ENCODE measurements at places on chromosomes 13 and 19. TPM values are rescaled to one million over a fixed set of nuclear protein-coding genes. Genes with fewer than 3 reads are reported as not detected.

Gene ZNF428
- 35.9 TPM for polyA plus RNA-seq

Gene FGF22
- 0.45 TPM for polyA plus RNA-seq

Gene VAV1
- polyA plus RNA-seq, result 1.4 TPM

Gene PIK3R2
- 4.3 TPM for polyA plus RNA-seq

Gene AMER2
- polyA plus RNA-seq, result 0.07 TPM

DNA sequence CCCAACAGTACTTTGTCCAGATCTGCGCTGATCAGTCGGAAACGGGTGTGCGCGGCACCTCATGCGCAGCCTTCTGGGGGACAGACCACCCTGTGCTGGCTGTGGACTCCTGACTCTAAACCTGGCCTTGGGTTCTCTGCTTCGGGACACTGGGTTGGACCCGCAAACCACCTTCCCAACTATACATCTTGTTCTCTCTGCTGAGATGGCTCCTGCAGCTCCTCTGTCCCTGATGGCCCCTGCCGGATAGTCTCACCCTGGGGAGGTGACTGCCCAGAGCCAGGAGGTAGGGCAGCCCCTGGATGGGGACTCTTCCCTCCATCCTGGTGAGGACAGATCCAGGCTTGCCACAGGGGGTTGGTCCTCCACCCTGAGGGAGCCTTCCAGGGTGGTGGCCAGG lies 23.3 kb downstream of the RFX1 start:
- DNase-seq, result no peak
- no peaks in the 10 kb centered on the region for H3K36me3 ChIP-seq
- no peak overlapping the region for H3K4me3 ChIP-seq
- no peaks in the 10 kb centered on the region for H3K4me1 ChIP-seq

GRCh38 chr19:15717809-15718208 lies 10.0 kb upstream of the OR10H2 start:
- H3K4me1 ChIP-seq, result no peaks in the 10 kb centered on the region
- no peaks in the 10 kb centered on the region for H3K36me3 ChIP-seq
- no peak overlapping the region for H3K27ac ChIP-seq

DNA sequence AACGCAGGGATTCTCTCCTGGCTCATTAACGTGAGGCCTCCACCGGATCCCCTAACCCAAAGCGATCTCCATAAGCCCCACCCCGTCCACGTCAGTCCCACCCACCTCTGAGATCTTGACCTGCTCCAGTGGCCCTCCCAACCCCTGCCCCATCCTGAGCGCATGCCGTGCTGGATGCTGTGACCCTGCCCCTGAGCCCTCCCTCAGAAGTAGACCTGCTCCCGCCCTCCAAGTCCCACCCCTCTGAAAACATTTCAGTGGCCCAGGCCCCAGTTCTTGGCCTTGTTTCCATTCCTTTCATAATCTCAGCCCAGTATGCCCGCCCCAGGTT lies 19.9 kb downstream of the LMTK3 start:
- H3K4me3 ChIP-seq, result no peak overlapping the region
- H3K27me3 ChIP-seq, result no peaks in the 10 kb centered on the region
- no peaks in the 10 kb centered on the region for H3K4me1 ChIP-seq
- no peak for DNase-seq
- no peaks in the 10 kb centered on the region for H3K36me3 ChIP-seq

DNA sequence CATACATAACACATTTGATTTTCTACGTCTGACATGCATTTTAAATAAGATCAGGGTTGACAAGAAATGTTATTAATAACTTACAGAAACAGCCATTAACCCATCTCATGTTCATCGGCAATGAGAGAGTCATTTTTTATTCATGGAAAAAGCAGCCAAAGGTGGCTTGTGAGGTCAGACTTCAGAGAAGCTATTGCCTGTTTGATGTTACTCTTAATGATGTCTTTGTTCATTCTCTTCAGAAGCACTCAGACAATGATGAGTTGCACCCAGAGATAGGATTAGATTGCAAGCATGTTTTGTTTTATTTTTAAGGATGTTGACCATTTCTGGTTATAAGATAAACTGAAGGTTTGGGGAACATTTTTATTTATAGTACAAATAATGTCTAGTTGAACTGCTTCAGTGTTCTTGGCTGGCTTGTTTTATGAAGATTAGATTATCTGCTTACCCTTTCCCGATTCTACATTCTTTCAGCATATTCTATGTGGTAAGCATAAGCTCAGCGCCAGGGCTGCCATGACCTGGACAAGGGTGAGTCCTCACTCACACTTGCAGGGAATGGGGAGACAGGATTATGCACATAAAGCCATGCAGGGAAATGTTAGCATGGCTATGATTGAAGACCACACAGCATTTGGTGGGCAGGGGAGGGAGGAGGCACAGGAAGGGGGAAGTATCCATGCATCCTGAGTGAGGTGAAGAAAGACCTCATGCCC lies 288.1 kb downstream of the MTUS2 start:
- H3K36me3 ChIP-seq, result no peaks in the 10 kb centered on the region
- H3K27me3 ChIP-seq, result no peaks in the 10 kb centered on the region
- no peak overlapping the region for H3K4me3 ChIP-seq

DNA sequence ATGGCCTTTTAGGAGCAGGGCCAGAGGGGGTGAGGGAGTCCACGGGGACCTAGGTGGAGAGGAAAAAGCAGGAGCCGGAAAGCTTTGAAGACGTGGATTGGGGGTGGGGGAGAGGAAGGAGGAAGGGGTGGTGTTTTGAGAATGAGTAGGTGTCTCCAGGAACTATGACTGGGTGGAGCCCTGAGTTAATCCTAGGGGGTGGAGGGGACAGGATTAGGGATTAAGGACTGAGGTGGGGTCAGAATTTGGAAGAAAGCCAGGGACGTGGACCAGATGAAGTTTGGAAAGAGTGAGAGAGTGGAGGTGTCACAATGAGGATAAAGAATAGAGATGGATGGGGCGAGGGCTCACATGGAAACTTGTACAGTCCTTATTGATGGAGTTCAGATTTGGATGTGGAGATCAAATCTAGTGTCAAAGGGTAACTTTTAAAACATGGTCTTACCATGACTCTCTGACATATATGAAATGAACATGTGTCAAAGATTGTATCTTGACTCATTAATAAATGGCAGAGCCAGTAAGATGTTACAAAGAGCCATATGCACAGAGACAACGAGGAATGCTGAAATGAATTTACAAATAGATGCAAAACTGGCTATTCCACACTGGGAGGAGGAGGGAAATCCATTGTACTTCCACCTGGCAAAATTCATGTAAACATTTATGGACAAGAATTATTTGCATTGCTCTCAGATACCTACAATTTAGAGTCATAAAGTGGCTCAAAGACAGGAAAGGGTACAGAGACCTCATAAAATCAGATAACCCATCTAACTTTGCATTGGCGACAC lies 1.7 kb upstream of the KLK13 start:
- DNase-seq, result no peak
- H3K27ac ChIP-seq, result no peak overlapping the region
- H3K4me3 ChIP-seq, result no peak overlapping the region
- no peaks in the 10 kb centered on the region for H3K27me3 ChIP-seq

DNA sequence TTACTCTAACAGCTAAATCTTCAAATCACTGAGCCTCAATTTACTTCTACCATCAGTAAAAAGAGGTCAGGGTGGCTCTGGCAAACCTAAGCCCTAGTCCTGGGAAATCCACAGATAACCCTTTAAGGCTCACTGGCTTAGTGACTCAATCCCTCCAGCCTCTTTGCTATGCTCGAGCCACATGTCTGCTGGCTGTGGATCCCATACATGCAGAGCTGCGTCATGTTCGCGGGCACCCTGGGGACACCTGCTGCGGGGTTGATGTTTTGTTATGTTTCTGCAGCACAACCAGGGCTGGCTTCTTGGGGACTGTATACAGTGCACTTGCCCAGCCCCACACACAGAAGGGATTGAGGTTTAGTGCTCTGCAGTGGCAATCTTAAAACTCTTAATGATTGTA lies 41.6 kb upstream of the C13orf42 start:
- H3K36me3 ChIP-seq, result no peaks in the 10 kb centered on the region
- no peak overlapping the region for H3K4me3 ChIP-seq
- no peak overlapping the region for H3K27ac ChIP-seq
- no peaks in the 10 kb centered on the region for H3K4me1 ChIP-seq
- DNase-seq, result no peak
- H3K27me3 ChIP-seq, result no peaks in the 10 kb centered on the region

DNA sequence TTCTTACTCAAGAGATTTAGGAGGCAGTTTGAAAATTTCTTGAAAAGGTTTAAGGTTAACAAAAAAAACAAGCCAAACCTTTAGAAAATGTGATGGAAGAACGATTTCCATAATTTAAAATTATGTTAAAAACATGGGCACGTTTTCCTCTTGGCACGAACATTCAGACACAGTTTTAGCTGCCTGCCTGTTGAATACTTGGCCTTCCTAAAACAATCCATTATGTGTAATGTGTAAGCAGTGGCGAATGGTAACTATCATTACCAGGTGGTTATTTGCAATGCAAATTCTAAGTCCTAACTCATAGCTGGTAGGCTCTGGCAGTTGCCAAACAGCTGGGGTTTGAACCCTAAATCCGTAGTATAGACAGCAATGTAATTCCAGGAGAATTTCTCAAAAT lies 1425.7 kb upstream of the SLC10A2 start:
- no peak for DNase-seq
- H3K36me3 ChIP-seq, result no peaks in the 10 kb centered on the region
- no peaks in the 10 kb centered on the region for H3K27me3 ChIP-seq
- no peaks in the 10 kb centered on the region for H3K4me1 ChIP-seq

DNA sequence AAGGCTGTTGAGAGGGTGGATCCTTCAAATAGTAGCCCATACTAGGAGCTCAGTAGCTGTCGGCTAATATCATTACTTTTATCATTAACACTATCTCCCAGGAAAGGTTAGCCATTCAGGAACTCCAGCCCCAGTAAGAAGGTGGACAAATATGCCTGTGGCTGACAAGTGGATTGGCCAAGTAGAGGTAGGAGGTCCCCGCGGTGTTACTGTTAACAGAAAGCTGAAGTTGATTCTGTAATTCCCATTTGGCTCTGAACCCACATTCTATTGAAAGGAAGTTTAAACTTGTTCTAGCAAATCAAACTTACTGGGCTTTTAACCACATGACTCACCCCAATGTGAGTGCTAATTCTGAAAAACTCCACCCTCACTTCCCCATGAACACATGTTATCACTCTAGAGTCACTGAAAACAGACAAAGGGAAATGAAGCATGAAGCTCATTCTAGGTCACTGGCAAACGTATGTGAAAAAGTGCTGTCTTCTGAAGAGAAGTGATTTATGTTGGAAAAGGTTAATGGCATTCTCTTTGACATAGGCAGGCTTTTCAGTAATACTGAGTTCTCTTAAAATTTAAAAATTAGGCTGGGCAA lies 273.5 kb downstream of the FGF14 start:
- H3K27ac ChIP-seq, result no peak overlapping the region
- no peak overlapping the region for H3K4me3 ChIP-seq
- H3K27me3 ChIP-seq, result no peaks in the 10 kb centered on the region
- DNase-seq, result no peak
- no peaks in the 10 kb centered on the region for H3K36me3 ChIP-seq

- no peaks in the 10 kb centered on the region for H3K36me3 ChIP-seq
- H3K27ac ChIP-seq, result no peak overlapping the region
- no peaks in the 10 kb centered on the region for H3K27me3 ChIP-seq
- DNase-seq, result no peak
- no peaks in the 10 kb centered on the region for H3K4me1 ChIP-seq
Measured at GRCh38 chr13:73596382-73596781, 537.6 kb downstream of the KLF5 start.

GRCh38 chr13:31093145-31093885 lies 68.4 kb downstream of the HSPH1 start:
- H3K36me3 ChIP-seq, result no peaks in the 10 kb centered on the region
- H3K27ac ChIP-seq, result no peak overlapping the region

- H3K27ac ChIP-seq, result peak overlapping the region; percentile 40
- H3K36me3 ChIP-seq, result no peaks in the 10 kb centered on the region
- no peaks in the 10 kb centered on the region for H3K27me3 ChIP-seq
- no peak for DNase-seq
Measured at GRCh38 chr13:114147803-114148520, 15.5 kb upstream of the RASA3 start.

GRCh38 chr19:1690699-1691307 lies 38.4 kb upstream of the TCF3 start:
- no peaks in the 10 kb centered on the region for H3K36me3 ChIP-seq
- DNase-seq, result peak; percentile 76
- H3K27ac ChIP-seq, result no peak overlapping the region
- no peaks in the 10 kb centered on the region for H3K4me1 ChIP-seq
- H3K27me3 ChIP-seq, result no peaks in the 10 kb centered on the region

- H3K36me3 ChIP-seq, result no peaks in the 10 kb centered on the region
- H3K4me3 ChIP-seq, result no peak overlapping the region
- H3K27ac ChIP-seq, result no peak overlapping the region
- DNase-seq, result no peak
- no peaks in the 10 kb centered on the region for H3K4me1 ChIP-seq
Measured at GRCh38 chr13:21228738-21229137, 52.3 kb downstream of the MRPL57 start.

DNA sequence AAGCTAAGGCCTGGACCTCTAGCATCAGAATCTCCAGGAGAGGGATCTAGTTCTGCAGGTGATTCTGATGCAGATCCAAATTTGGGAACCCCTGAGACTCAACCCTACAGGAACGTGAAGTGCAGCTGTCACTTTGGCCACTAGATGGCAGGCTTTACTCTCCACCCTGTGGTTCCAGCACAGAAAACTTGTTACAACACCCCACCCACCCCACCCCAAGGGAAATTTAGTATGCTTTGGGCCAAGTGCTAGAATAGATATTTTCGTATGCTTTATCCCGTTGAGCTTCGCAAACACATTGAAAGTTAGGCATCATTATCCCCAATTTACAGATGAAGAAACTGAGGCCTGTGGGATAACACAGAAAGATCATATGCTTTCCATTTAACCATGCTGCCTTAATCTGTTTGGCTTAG lies 232.0 kb downstream of the B3GLCT start:
- no peak overlapping the region for H3K27ac ChIP-seq
- H3K36me3 ChIP-seq, result no peaks in the 10 kb centered on the region
- H3K27me3 ChIP-seq, result peaks cover 10% of the 10 kb centered on the region
- no peak overlapping the region for H3K4me3 ChIP-seq

GRCh38 chr19:9883764-9884163 lies 48.6 kb downstream of the PIN1 start:
- DNase-seq, result no peak
- no peak overlapping the region for H3K27ac ChIP-seq
- no peaks in the 10 kb centered on the region for H3K36me3 ChIP-seq
- no peak overlapping the region for H3K4me3 ChIP-seq

GRCh38 chr19:5424192-5424973 lies 30.8 kb upstream of the ZNRF4 start:
- H3K4me3 ChIP-seq, result no peak overlapping the region
- no peaks in the 10 kb centered on the region for H3K36me3 ChIP-seq
- H3K27ac ChIP-seq, result no peak overlapping the region
- DNase-seq, result no peak

- DNase-seq, result no peak
- no peak overlapping the region for H3K4me3 ChIP-seq
- H3K4me1 ChIP-seq, result no peaks in the 10 kb centered on the region
- no peaks in the 10 kb centered on the region for H3K27me3 ChIP-seq
- no peak overlapping the region for H3K27ac ChIP-seq
- no peaks in the 10 kb centered on the region for H3K36me3 ChIP-seq
Measured at GRCh38 chr13:99331881-99332293, 24.7 kb upstream of the GPR183 start.

- H3K4me1 ChIP-seq, result no peaks in the 10 kb centered on the region
- no peak overlapping the region for H3K27ac ChIP-seq
- H3K4me3 ChIP-seq, result no peak overlapping the region
- no peak for DNase-seq
- no peaks in the 10 kb centered on the region for H3K27me3 ChIP-seq
- no peaks in the 10 kb centered on the region for H3K36me3 ChIP-seq
Measured at GRCh38 chr19:3175781-3176714, 2.5 kb upstream of the S1PR4 start.

GRCh38 chr13:73412933-73413332 lies 354.1 kb downstream of the KLF5 start:
- H3K4me3 ChIP-seq, result no peak overlapping the region
- no peak for DNase-seq
- H3K27me3 ChIP-seq, result no peaks in the 10 kb centered on the region
- H3K27ac ChIP-seq, result no peak overlapping the region
